ENCODE measurements at places on chromosomes 5 and 9. TPM values are rescaled to one million over a fixed set of nuclear protein-coding genes. Genes with fewer than 3 reads are reported as not detected.

Gene INSL6
- not detected for total RNA-seq

Gene LIX1
- total RNA-seq = not detected

Gene VDAC1
- 323 TPM for total RNA-seq

Gene LECT2
- not detected for total RNA-seq

Gene GPX8
- not detected for total RNA-seq

DNA sequence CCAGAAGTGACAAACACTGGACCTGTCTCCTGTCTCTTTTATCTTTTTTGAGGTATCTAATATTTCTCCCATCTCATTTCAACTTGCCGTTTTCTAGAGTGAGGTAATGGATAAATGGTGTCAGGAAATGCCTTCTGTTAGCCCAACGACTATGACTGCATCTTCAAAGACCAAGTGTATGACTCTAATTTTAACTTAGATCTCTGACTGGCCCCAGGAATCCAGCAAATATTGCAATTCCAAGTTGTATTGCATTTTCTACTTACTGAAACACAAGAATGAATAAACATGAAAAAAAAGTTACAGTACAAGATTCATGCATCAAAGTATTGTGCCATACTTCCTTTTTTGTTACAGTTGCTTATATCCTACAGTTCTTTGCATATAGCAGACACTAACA lies 26.3 kb downstream of the SLC28A3 start:
- no peak overlapping the region for H3K4me3 ChIP-seq
- no peaks in the 10 kb centered on the region for H3K36me3 ChIP-seq
- DNase-seq = no peak
- no peaks in the 10 kb centered on the region for H3K27me3 ChIP-seq
- no peak overlapping the region for H3K27ac ChIP-seq

DNA sequence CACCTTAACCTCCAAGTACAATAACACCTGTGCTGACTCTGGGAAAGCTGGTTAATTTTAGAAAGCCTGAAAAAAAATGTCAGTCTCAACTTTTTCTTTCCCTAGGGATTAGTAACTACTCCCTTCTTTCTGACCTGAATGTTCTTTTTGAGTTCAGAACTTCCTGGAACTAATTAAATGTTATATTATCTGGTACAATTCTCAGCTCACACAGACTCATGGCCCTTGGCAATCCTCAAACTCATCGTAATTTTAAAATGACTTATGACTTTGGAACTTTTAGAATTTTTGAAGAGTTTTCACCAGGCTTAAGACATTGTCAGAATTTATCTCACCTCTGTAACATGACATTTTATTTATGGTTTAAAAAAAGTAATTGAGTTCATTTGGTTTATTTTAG lies 315.0 kb downstream of the FER start:
- H3K36me3 ChIP-seq = no peaks in the 10 kb centered on the region
- no peaks in the 10 kb centered on the region for H3K27me3 ChIP-seq
- no peak overlapping the region for H3K4me3 ChIP-seq
- H3K27ac ChIP-seq = no peak overlapping the region
- no peaks in the 10 kb centered on the region for H3K4me1 ChIP-seq

DNA sequence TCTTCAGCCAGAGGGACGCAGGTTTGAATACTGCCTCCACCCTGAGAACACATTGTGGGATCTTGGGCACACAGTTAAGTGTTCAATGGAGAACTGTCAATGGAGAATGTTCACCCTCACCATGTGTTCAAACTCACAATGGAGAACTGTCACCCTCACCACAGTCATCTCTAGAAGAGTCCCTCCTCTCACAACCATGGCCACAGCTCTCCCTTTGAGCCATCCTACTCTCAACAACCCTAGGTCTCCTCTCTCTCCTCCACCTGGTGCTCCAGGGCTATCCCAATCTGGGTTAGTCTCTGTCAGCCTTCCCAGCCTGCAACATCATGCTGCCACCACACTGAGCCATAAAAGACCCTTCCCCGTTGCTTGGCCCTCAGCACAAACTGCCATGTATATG lies 36.3 kb upstream of the HAND1 start:
- H3K27ac ChIP-seq = peak overlapping the region; percentile 39
- H3K27me3 ChIP-seq = no peaks in the 10 kb centered on the region
- DNase-seq = no peak
- H3K4me3 ChIP-seq = peak overlapping the region; percentile 34
- peaks cover 48% of the 10 kb centered on the region for H3K4me1 ChIP-seq
- no peaks in the 10 kb centered on the region for H3K36me3 ChIP-seq

DNA sequence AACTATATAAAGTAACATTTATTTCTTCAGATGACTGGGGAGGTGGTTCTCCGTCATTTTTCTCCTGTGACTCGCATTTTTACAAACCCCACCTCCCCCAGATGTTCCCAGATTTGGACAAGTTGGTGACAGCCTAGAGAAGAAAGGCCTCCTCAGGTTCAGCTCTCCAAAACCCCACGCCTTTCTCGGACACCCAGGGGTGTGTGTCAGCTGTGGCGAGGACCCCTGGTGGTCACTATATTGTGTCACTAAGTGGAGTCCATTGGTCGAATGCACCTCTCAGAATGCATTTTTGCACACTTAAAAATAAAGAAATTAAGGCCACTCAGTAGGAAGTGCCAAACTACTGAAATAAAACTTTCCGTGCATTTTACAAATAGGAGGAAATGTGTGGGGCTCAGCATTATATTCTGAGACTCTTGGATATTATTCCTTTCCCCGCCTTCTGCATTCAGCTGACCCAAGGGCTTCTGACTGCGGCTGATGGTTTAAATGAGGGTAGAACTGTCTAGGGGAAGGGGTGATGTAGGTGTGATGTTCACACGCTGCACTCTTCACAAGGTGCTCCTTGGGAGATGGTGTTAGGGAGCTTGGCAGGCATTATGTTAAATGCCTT lies 47.6 kb downstream of the ACO1 start:
- H3K27me3 ChIP-seq = no peaks in the 10 kb centered on the region
- no peak overlapping the region for H3K27ac ChIP-seq
- DNase-seq = no peak
- no peaks in the 10 kb centered on the region for H3K4me1 ChIP-seq
- no peak overlapping the region for H3K4me3 ChIP-seq

DNA sequence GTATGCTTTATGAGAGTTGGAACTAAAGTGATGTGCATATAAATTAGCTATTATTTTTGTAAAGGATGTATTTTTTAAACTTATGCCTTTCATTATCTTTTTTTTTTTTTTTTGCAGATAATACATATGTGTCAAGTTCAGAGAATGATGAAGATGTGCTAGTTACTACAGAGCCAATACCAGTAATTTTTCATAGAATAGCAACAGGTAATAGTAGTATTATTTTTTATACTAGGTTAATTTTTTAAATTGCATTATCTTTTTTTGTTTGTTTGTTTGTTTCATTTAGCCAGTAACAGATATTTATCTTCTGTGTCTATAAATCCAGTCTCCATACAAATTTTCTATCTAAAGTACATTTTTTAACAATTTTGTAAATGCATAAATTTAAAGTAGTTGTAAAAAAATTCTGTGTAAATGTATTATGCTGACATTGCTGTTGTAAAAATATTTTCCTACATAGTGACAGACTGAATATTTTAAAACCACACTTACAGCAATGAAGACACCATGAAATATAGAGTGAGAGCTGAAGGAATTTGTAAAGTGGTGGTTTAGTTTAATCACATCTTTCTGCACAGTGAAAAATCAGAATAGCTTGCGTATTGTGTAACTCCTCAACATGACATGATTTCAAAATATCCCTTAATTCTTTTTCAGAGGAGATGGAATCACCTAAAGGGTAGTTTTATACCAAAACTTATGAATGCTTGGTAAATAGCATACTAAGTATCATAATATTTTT lies 93.3 kb downstream of the PARP8 start:
- no peak overlapping the region for H3K4me3 ChIP-seq
- H3K27ac ChIP-seq = no peak overlapping the region
- no peaks in the 10 kb centered on the region for H3K4me1 ChIP-seq
- no peaks in the 10 kb centered on the region for H3K27me3 ChIP-seq
- no peaks in the 10 kb centered on the region for H3K36me3 ChIP-seq

- no peak overlapping the region for H3K27ac ChIP-seq
- H3K36me3 ChIP-seq = no peaks in the 10 kb centered on the region
- H3K4me1 ChIP-seq = no peaks in the 10 kb centered on the region
Measured at GRCh38 chr5:15634591-15635288, 134.8 kb downstream of the FBXL7 start.

- no peaks in the 10 kb centered on the region for H3K36me3 ChIP-seq
- no peak overlapping the region for H3K27ac ChIP-seq
- DNase-seq = peak; percentile 5
Measured at GRCh38 chr9:4596165-4596922, 65.8 kb upstream of the PLPP6 start.

- H3K4me3 ChIP-seq = peak overlapping the region; percentile 96
- no peak for DNase-seq
- no peaks in the 10 kb centered on the region for H3K27me3 ChIP-seq
- peak overlapping the region; percentile 91 for H3K27ac ChIP-seq
- no peaks in the 10 kb centered on the region for H3K36me3 ChIP-seq
Measured at GRCh38 chr5:139650031-139650688, 2.0 kb downstream of the CXXC5 start.

DNA sequence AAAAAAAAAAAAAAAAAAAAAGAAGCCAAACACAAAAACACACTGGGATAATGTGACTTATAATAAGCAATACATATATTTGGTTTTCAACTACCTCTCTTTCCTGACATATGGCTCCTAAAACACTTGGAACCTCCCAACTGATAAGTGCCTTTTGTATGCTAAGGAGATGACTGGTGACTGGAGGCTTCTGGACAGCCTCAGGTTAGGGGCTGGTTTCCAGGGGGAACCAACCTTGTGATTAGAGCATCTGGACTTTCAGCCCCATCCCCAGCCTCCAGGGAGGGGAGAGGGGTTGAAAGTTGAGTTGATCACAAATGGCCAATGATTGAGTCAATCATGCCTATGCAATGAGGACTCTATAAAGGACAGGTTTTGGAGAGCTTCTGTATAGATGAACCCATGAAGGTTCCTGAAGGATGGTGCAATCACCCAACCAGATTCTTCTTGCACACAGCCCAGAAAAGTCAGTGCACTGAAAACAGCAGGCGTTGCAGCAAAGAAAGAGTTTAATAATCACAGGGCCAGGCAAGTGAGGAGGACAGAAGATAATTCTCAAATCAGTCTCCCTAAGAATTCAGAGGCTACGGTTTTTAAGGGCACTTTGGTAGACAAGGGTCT lies 276.7 kb downstream of the AUH start:
- no peak for DNase-seq
- H3K4me3 ChIP-seq = no peak overlapping the region
- H3K27me3 ChIP-seq = no peaks in the 10 kb centered on the region
- H3K36me3 ChIP-seq = no peaks in the 10 kb centered on the region
- H3K4me1 ChIP-seq = no peaks in the 10 kb centered on the region
- H3K27ac ChIP-seq = no peak overlapping the region

DNA sequence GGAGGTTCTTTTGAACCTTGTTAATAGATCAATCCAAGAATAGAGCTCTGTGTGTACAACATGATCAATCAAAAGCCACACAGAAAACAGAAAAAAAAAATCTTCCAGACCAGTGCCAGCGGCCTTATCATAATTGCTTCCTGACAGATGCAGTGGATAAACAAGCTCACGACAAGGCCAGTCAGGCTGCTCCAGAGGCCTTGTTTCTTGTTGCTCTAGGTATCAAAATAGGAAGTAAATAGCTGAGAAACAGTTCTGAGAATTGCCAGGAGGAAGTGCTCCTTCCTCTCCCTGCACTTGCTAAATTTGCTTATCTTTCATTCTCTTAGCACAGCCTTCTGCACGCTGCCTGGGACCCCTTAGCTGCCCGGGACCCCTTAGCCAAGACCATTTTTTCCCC lies 199.0 kb upstream of the TARS1 start:
- no peak overlapping the region for H3K27ac ChIP-seq
- no peaks in the 10 kb centered on the region for H3K27me3 ChIP-seq
- H3K36me3 ChIP-seq = no peaks in the 10 kb centered on the region
- DNase-seq = no peak

GRCh38 chr9:133830310-133830709 lies 92.2 kb upstream of the SARDH start:
- no peak overlapping the region for H3K27ac ChIP-seq
- H3K36me3 ChIP-seq = peaks cover 23% of the 10 kb centered on the region
- H3K4me3 ChIP-seq = no peak overlapping the region
- H3K27me3 ChIP-seq = no peaks in the 10 kb centered on the region
- no peaks in the 10 kb centered on the region for H3K4me1 ChIP-seq

- peak overlapping the region; percentile 43 for H3K27ac ChIP-seq
- peak overlapping the region; percentile 66 for H3K4me3 ChIP-seq
- H3K36me3 ChIP-seq = peaks cover 12% of the 10 kb centered on the region
- no peaks in the 10 kb centered on the region for H3K27me3 ChIP-seq
Measured at GRCh38 chr5:163508753-163509152, 3.3 kb downstream of the MAT2B start.

DNA sequence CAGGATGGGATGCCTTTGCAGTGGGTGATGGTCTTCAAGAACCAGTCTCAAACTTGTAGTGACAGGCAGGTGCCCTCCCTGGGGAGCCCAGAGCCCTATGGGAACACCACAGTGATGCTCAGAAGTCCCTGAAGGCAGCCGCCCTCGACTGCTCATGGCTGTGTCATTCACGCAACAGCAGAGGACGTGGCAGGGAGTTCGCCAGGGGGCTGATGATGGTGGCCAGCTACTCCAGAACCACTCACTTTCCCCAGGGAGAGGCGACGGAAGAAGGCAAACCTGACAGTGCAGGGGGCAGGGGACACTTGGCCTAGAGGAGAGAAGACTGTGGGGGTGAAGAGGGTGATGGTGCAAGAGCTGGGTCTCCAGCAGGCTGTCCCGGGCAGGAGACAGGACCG lies 4.0 kb downstream of the IL13 start:
- no peak overlapping the region for H3K4me3 ChIP-seq
- DNase-seq = no peak
- H3K36me3 ChIP-seq = no peaks in the 10 kb centered on the region
- H3K27ac ChIP-seq = peak overlapping the region; percentile 96

GRCh38 chr5:81428861-81429260 lies 34.9 kb upstream of the ACOT12 start:
- H3K4me1 ChIP-seq = no peaks in the 10 kb centered on the region
- H3K27ac ChIP-seq = no peak overlapping the region
- DNase-seq = no peak

- no peak overlapping the region for H3K27ac ChIP-seq
- no peaks in the 10 kb centered on the region for H3K27me3 ChIP-seq
- no peaks in the 10 kb centered on the region for H3K4me1 ChIP-seq
- H3K4me3 ChIP-seq = no peak overlapping the region
- no peak for DNase-seq
Measured at GRCh38 chr5:124315741-124316415, 430.6 kb downstream of the ZNF608 start.

DNA sequence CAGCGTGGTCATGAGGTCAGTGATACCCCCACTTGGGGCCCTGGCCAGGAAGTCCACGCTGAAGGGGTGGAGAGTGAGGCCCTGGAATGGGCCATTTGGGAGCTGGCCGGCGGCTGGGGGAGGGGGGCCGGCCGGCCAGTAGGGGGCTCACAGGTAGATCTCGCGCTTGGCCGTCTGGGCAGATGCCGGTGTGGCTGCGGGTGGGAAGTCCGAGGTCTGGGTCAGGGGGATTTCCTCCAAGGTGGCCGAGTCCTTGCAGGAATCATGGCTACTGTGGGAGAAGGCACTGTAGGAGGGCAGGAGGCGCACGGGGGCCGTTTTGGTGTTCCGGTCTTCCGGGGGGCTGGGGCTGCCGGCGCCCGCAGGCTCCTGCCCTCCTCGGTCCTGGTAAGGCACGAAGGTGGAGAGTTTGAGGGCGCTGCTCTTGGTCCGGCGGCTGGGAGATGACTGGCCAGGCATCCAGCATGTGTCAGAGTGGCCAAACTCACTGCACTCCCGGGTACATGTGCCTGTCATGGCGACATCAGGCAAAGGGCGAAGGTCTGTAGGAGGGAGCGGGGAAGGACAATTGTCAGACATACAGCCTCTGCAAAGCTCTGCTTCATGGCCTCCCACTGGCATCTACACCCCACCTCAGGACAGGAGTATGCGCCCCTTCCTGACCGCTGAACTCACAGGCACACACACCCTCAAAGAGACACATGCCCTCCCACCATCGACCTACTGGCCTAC lies 24.1 kb downstream of the PCDH1 start:
- peaks cover 3% of the 10 kb centered on the region for H3K4me1 ChIP-seq
- no peaks in the 10 kb centered on the region for H3K36me3 ChIP-seq
